ENCODE measurements at places on chromosomes 16 and 17. TPM values are rescaled to one million over a fixed set of nuclear protein-coding genes. Genes with fewer than 3 reads are reported as not detected.

Gene SLC16A6
- 720 TPM for total RNA-seq

Gene SCGB1C2
- not detected for total RNA-seq

Gene JMJD6
- 10.3 TPM for total RNA-seq

Gene WNT3
- total RNA-seq = 0.67 TPM

Gene C1QL1
- 0.33 TPM for total RNA-seq

Gene MT1M
- 6.9 TPM for total RNA-seq

Gene CDH1
- total RNA-seq = 236 TPM

Gene CFAP97D1
- 0.15 TPM for total RNA-seq

Gene CPPED1
- 32.0 TPM for total RNA-seq

Gene NCOR1
- 71.2 TPM for total RNA-seq
